ENCODE measurements at places on chromosomes 6 and 20.

- DNase-seq = no peak
Measured at GRCh38 chr6:34317172-34317477, 68.3 kb upstream of the SMIM29 start.

DNA sequence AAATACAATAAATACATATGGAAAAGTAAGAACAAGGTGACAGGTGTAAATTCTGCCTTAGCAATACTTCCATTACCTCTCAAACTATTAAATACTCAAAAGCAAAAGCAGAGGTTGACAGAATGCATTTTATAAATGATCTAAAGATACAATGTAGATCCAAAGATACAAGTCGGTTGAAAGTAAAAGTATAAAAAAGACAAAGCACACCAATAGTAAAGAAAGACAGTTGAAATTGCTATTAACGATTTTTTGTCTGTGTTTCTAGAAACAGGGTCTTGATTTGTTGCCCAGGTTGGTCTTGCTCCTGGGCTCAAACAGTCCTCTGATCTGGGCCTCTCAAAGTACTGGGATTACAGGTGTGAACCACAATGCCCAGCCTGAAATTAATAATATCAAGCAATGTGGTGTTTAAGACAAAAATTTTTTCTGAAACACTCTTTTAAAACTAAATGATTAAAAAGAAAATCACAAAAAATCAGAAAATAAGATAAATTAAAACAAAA, 23.9 kb downstream of the ULBP1 start:
- DNase-seq = no peak

GRCh38 chr20:46322641-46323040, 14.3 kb upstream of the CDH22 start:
- no peak for DNase-seq

DNA sequence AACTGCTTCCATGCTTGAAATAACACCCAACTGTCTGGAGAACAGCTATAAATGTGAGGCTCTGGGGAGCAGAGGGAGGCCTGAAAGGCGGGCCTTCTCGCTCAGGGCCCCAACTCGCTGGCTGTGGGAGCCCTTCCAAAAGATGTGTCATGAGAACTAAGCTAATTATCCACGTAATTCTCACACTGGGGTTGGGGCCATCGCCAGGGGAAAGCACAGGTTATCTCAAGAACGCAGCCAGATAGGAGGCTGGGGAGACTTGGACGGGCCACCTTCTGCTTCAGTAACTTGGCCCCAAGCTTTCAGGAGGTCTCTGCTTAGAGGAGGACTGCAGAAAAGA, 1.6 kb downstream of the PXDC1 start:
- DNase-seq = peak; percentile 76

DNA sequence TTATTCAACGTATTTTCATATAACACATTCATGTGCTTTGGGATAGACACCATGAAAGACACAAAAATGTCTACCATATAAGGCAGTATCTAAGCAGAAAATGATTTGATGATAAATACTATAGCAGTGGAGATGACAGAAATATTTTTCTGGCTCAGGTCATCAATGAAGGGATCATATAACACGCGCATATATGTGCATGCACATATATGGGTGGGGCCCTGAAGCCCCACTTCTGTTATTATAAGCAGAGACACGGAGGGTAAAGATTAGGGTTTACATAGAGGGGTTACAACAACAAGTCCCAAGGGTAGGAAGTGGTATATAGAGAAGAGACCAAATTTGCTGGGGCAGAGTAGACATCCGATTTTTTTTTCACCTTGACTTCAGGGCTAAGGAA, 16.0 kb downstream of the COL9A1 start:
- no peak for DNase-seq

- DNase-seq = no peak
Measured at GRCh38 chr20:63443606-63444395, 28.7 kb downstream of the KCNQ2 start.

- no peak for DNase-seq
Measured at GRCh38 chr6:83954371-83954770, 79.2 kb upstream of the MRAP2 start.

GRCh38 chr6:157092736-157093135, 230.6 kb downstream of the TMEM242 start:
- DNase-seq = no peak

DNA sequence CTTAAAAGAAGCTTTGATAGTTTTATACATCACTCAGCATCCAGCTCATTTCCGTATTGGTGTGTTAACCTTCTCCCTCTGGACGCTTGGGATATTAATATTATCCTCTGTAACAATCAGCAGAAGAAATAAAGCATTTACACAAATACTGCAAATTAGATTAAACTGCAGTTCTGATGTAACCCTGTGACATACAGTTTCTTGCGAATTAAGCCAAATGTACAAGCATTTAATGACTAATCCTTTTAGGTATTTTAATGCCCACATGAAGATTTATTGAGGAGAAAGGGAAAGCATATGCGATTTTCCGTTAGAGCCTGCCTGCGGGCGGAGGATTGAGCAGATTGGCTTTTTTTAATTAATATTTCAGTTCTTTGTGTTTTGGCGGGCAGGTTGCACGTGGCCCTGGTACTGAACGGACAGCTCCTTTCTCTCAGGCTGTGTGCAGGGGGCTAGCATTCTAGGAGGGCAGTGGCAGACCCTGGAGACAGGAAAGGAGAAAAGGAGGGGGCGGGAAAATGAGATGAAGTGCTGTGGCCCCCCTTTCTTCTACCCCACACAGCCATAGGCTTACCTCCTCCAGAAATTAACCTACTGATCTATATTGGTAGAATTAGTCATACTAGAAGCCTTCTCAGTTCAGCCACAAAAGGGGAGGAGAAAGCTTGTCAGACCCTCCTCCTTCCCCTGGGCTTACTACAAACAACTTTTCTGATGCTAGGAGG, 14.1 kb upstream of the TFAP2D start:
- no peak for DNase-seq
